ENCODE measurements at places on chromosomes 5 and 9.

GRCh38 chr9:18137815-18138214, 336.1 kb upstream of the ADAMTSL1 start:
- DNase-seq = no peak

GRCh38 chr9:133990366-133991213, 1.5 kb downstream of the VAV2 start:
- no peak for DNase-seq

- DNase-seq = no peak
These were observed 13.0 kb downstream of the GLRX start for GRCh38 chr5:95809414-95809960.

DNA sequence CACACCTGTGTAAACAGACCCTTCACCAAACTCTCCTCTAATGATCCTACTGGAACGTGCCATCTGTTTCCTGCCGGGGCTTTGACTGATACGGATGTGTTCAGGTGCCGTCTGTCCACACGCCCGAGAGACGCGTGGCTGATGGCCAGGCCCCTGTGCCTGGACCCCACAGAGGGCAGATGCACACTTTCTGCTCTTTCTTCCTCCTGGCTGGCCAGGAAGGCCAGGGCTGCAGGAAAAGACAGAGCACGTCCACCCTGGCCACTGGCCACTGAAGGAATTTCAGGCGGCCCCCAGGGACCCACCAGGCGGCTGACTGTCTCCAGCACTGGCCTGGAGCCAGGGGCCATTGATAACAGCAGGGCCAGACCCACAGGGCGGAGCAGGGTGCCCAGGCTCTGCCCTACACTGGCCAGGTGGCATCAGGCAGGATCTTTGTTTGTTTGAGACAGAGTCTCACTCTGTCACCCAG, 3.6 kb upstream of the ENG start:
- DNase-seq = no peak

- no peak for DNase-seq
These were observed 68.0 kb upstream of the IRX4 start for GRCh38 chr5:1950708-1951103.

DNA sequence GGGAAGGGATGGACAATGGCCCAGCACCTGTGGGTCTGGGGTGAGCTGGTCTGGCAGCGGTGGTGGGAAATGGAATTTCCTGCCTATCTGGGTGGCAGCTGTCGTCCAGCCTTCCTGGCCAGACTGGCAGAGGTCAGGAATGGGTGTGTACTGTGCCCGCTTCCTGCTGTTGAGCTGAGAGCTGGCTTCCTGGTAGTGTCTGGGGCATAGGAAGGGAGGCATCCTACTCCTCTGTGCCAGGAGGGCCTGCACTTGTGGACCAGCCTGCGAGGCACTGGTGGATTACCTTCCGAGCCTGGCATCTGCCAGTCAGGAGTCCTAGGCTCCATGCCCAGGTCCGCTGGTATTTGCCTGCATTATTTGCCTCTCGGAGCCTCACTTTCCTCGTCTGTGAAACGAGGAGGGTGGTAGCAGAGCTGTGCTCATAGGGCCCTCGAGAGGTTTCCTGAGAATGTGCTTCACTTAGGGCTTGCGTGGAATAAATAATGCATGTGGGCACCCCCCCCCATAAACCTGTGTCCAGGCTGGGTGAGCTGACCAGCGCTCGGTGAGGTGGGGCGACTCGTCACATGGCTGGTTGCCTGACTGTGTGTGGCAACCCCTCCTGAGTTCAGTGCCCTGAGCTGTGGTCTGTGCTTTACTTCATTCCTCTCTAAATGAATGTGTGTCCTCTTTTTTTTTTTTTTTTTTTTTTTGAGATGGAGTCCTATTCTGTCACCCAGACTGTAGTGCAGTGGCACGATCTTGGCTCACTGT, 47.7 kb downstream of the HMCN2 start:
- no peak for DNase-seq

GRCh38 chr9:88872192-88872946, 118.9 kb upstream of the S1PR3 start:
- no peak for DNase-seq

- DNase-seq = no peak
These were observed 59.6 kb downstream of the RAI14 start for GRCh38 chr5:34715711-34716110.

- no peak for DNase-seq
These were observed 128.2 kb upstream of the SEMA6A start for GRCh38 chr5:116702776-116703175.

GRCh38 chr9:94783928-94784327, 57.4 kb downstream of the AOPEP start:
- no peak for DNase-seq

- no peak for DNase-seq
These were observed at the start of gene PANK3 for GRCh38 chr5:168578538-168579487. Gene PANK3, minus strand, starts transcription at chr5:168579368. Its CDS starts 85 bp downstream, at chr5:168579283.

- no peak for DNase-seq
These were observed 64.3 kb upstream of the LMX1B start for GRCh38 chr9:126549246-126550006.

GRCh38 chr5:110879675-110880074, 140.9 kb downstream of the SLC25A46 start:
- DNase-seq = no peak

GRCh38 chr9:131402073-131402472, 8.2 kb downstream of the PRRC2B start:
- no peak for DNase-seq

DNA sequence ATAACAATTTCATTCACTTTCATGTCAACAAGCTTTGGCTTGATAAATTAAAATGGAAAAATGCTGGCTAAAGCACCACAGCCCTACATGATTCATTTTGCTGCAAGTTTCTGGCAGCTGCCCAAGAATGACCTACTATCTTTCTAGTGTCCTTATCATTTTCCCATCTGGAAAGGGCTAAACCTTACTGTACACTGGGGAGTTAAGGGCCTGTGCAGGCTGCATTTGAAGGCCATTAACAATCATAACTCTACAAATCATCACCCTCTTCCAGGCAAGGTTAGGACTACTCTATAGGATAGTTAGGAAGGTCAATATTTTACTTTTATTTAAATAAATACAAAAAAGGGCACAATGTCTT, 579.7 kb upstream of the ZNF608 start:
- DNase-seq = no peak

DNA sequence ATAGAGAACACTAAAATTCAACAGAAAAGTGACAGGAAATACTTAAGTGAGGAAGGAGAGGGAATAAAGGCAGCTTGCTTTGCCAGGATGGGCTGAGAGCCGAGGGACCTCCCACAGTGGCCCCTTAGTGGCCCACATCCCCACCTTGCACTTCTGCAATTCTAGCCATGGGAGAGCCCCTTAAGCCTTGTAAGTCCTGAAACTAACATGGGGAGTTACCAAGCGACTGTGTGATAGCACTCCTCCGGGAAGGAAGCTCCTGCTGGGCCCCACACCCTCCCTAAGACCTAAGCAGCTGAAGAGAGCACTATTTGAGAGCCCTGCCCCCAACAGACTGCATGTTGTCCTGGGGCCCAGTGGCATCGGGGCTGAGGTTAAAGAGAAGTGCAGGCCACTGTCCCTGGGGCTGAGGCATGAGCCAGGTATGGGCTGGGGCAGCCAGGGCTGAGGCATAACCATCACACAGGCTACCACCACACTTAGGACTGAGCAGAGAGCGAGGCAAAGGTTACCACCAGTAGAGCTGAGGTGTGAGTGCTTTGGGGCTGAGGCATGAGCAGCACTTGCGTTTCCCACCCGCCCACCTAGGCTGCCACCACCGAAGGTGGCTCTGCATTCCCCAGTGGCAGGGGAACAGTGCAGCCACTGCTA, 301.8 kb upstream of the TRPC7 start:
- no peak for DNase-seq

DNA sequence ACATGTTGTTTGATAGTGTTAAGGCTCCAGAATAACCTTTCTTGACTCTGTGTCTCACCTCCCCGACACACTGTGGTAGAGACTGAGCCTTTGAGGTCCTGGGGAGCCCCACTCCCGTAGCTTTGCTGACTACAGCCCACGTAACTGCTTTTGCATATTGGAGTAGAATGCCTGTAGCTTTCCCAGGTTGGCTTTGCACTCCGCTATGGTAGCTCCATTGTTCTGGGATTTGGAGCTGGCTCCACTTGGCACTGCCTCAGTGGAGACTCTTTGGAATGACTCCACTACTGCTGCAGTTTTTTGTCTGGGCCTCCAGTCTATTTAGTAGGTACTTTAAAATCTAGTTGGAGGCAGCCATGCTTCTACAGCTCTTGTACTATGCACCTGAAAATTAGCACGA, 56.2 kb upstream of the ANXA1 start:
- DNase-seq = no peak

DNA sequence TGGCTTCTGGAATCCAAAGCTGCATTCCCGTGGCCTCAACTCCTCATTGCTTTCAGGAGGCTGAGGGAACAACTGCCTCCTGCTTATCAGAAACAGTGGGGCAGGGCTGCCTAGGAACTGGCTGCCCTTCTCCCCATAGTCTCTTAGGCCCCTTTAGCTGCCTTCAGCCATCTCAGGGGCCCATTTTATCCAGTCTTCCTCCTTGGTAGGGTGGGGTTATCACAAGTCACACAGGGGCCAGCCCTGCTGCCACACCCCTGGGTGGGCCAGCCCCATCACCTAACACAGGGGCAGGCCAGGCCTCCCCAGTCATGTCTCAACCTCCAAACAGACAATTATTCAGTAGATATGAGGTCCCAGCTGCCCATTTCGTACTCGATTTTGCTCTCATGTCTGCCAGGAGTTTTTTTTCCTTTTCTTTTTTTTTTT, 3.9 kb downstream of the ALAD start:
- DNase-seq = no peak

GRCh38 chr5:76050134-76050533, 33.0 kb upstream of the SV2C start:
- DNase-seq = no peak

GRCh38 chr5:110248921-110249320, 477.6 kb downstream of the TMEM232 start:
- DNase-seq = no peak

GRCh38 chr5:165134155-165134554, 1628.7 kb downstream of the MAT2B start:
- no peak for DNase-seq

DNA sequence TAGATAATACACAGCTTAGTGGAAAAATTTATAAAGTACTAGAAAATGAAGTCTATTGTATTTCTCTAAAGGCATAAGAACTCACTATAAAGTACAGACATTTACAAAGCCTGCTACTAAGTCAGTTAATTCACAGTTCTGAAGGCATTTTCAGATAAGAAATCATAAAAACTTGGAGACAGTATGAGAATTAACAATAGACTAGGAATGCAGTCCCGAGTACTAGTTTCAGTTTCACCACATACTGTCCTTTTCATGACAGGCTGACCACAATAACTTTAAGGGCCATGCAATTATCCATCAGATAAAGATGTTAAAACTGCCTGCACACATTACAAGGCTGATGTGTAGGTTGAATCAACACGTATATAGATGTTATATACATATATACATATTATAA, 362.6 kb upstream of the SMC2 start:
- no peak for DNase-seq

GRCh38 chr9:98199388-98200033, 7.1 kb upstream of the CORO2A start:
- no peak for DNase-seq

GRCh38 chr9:125493384-125493783, 213.6 kb downstream of the MAPKAP1 start:
- no peak for DNase-seq

Measured in stimulated activated CD8-positive, alpha-beta memory T cell treated with anti-CD3 and anti-CD28 coated beads, Interleukin-7, amount 100 ng/mL, for 1 hour (primary cell).